ENCODE measurements at places on chromosomes 1 and 21.

DNA sequence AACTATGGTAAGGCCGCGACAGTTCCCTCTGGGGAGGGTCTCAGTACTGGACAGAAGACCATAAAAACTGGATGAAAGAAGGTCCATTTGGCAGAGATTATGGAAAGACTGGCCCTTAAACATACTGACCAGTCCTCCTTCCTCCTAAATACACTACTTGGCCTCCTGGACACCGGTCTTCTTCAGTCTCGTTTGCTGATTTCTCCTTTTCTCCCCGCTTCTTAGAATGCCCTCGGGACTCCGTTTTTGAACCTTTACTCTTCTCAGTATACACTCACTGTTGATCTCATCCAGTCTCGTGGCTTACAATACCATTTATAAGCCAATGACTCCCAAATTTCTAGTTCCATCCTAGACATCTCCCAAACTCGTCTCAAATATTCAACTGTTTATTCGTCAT, 694 bp upstream of the MRPL9 start:
- no peak for DNase-seq

- DNase-seq, result no peak
Observed at GRCh38 chr1:12114916-12115315, 51.8 kb downstream of the TNFRSF8 start.

- no peak for DNase-seq
Observed at GRCh38 chr1:195030793-195031192, 1577.4 kb downstream of the KCNT2 start.

GRCh38 chr1:156045076-156045475, 8.5 kb downstream of the UBQLN4 start:
- no peak for DNase-seq

DNA sequence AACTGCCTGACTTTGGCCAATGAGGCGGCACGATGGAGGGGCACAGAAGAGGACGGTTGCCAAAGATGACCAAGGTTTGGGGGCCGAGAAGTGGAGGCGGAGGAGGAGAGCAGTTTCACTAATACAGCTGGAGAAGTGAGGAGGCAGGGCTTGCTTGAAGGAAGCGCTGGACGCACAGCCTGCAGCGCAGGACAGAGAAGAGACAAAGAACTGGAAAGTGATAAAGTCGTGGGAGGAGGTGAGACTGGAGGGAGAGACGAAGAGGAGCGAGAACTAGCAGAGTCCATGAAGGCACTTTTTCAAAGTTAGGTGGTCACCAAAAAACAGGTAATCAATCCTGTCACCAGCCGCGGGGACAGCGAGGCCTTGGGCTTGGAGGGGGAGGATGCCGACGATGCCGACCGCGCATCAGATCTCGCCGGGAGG, 771 bp downstream of the PACC1 start:
- DNase-seq, result peak; percentile 11

DNA sequence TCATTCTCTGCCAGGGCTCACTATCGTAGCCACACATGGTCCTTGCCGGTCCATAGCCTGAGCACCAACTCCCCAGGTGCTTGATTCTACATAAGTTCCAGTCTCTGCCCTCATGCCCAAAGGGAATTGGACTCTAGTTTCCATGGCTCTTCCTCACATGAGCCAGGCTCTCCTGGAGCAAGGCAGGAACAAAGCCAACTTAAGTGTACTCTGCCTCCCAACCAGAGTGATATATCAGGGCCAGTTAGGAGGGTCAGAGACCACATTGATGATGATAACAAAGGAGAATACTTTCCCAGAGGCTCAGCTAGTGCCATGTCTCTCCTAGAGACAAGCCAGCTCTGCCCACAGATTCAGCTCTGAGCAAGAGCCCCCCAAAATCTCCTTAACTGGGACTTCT, 70.9 kb downstream of the ERI3 start:
- no peak for DNase-seq

DNA sequence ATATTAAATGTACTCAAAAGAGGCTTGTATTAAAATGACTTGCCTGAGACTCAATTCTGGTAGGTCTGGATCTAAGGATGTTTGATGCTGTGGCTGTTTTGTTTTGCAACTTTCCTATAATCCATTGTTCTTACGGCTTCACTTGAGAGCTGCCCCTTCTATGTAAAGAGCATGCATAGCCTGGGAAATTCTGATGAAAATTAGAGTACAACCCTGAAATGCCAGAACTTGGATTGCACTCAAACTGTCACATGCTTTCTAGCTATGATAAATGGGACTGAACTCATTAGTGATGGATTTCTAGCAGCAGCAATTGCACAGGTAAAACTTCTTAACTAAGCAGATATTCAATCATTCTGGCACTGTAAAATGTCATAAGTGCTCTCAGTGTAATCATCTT, 67.9 kb downstream of the OLFM3 start:
- DNase-seq, result no peak

- DNase-seq, result no peak
Observed at GRCh38 chr1:172105230-172105629, 263.9 kb downstream of the DNM3 start.

- DNase-seq, result no peak
Observed at GRCh38 chr1:160781914-160782689, 13.9 kb upstream of the LY9 start.

- DNase-seq, result peak; percentile 82
Observed at GRCh38 chr1:232635778-232636356, 5.9 kb upstream of the SIPA1L2 start.

GRCh38 chr1:167146903-167147539, 53.1 kb downstream of the STYXL2 start:
- DNase-seq, result no peak

GRCh38 chr1:186978596-186979556, 150.1 kb downstream of the PLA2G4A start:
- peak; percentile 7 for DNase-seq

DNA sequence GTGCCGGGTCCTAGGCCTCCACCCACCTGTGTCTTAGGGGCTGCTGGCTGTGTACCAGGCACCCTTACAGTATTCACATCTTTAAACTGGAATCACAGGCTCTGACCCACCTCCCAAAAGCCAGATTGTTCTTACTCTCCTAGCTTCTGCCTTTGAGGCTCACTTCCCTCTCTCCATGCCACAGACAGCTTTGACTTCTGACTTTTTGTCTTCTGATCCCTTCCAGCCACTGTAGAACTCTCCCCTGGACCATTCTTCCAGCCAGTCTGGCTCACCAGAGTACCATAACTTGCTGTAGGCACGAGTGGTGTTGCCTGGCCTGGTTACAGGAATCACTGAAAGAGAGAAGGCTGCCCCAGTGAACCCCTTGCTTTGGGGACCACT, 58.1 kb upstream of the STUM start:
- no peak for DNase-seq

- DNase-seq, result no peak
Observed at GRCh38 chr1:248891758-248892157, 14.3 kb upstream of the PGBD2 start.

GRCh38 chr1:99251308-99251707, 13.0 kb upstream of the PLPPR4 start:
- DNase-seq, result no peak

- DNase-seq, result no peak
Observed at GRCh38 chr21:44899768-44900558, 20.7 kb downstream of the ITGB2 start.

Data from AML-193 (cell line).